ENCODE measurements at places on chromosomes 2 and 18.

DNA sequence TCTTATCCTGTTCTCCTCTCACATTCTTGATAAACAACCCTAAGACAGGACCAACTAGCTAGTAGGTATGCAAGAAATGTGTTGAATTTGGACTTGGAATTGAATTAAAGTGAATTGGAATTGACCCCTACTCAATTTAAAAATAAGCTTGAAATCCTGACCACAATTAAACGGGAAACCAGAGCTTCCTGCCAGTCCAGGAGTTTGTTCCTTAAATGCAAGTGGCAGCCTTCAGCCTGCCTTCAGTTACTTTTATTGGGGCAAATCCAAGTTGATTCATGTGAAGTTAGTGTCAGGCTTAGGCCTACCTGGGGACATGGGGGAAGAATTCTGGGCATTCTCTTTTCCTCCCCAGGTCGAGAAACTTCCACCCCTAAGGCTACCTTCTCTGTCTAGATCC lies 457.6 kb downstream of the BCL11A start:
- no peak for DNase-seq

DNA sequence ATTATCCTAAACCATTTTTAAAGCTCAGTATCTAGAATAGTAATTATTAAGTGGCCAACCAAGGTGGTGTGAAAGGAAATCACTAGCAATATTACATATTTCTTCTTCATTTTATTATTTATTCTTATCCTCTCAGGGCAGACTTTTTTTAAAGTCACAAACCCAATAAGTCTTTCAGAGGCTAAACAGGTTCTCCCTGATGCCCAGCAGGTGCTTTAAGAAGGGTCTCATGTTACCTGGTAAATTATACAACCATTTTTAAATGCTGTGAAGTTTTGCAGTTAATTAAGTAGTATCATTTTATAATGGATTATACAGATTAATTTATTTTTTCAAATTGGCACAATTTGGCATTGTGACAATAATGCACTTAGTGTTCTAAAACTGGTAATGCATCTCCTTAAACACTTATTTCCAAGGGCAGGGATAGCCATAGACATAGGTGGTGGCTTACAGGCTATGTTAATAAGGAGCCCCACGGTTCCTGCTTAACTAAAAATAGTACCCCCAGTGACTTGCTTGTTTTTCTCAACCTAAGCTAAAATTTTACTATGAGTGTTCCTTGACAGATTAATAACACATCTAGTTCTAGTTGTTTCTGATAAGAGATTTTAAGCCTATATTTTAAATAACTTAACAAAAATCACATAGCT lies 67.0 kb downstream of the PMS1 start:
- DNase-seq, result no peak

DNA sequence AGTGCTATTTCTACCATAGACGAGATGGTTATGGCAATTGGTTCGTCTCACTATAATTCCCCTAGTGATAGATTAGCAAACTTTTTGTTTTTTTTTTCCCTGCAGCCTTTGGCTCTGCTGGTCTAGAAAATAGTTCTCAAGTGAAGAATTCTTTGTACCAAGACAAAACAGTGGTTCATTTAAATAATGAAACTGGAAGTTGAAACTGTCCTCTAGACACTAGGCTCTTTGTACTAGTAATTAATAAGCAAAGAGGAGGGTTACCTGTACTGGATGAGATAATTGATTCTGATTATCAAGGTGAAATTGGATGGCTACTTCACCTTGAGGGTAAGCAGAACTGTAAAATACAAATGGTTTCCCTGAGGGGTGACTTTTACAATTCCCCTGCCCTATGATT lies 156.9 kb upstream of the DCC start:
- no peak for DNase-seq

DNA sequence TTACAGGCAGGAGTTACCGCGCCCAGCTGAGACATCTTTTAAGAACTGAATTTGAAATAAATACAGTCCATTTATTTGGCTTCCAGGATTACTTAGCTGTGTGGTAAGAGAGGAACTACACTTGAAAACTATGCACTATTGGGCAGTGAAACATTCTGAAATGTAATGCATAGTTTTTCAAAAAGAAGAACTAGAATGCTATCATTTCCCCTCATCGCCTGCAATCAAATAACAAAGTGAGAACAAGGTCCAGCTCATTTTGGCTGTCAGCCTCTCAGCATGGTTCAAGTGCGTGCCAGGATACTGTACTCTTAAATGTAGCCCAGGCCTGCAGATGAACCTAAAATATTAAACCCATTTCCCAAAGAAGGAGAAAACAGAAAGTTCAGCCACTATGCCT lies 76.6 kb upstream of the ARL5A start:
- no peak for DNase-seq
